Gastroesophageal sphincter (tissue), 4 donors: ENCODE measurements at places on chromosomes 16 and 17.

GRCh38 chr17:65638221-65638975 is 77.0 kb upstream of the AXIN2 start:
- peak; percentile 41 for ATAC-seq

- no peak for ATAC-seq
These were observed 6.3 kb upstream of the KDM8 start for GRCh38 chr16:27197004-27197403.

- no peak for ATAC-seq
These were observed 9.8 kb upstream of the MYO18A start for GRCh38 chr17:29190039-29190438.

- no peak for ATAC-seq
These were observed 40.9 kb downstream of the TK2 start for GRCh38 chr16:66508914-66509496.

DNA sequence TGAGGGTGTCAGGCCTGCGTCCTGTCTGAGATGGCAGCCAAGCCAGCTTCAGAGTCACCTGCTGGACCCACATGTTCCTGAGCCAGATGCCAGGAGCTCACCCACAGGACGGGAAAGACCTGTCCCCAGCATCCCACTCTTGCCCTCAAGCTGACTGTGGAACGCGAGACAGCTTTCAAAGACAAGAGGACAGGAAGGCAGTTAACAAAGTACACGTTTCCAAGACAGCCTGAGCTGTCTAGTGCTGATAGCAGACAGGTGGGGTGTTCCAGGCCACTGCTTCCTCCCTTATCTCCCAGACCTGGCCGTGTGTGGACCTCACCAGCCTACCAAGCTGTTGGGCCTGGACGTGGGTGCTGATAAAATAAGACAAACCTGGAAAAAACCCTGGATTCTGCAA is 13.2 kb downstream of the CMTM3 start:
- no peak for ATAC-seq

DNA sequence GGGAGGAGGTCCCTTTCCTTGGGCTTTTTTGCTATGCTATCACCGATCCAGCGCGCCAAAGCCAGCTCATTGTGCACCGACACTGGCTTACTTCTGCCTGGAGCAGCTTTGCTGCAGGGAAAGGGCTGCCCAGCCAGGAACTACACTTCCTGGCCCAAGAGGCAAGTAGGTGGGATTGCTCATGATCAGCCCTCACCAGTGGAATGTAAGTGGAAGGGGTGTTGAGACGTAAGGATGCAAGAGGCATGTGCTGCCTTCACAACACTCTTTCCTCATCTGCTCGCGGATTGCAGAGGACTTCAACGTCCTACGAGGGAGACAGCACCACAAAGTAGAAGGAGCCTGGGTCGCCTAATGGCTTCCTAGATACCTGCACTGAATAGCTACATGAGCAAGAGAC is 104.3 kb upstream of the FOXF1 start:
- no peak for ATAC-seq

GRCh38 chr16:58536278-58536677 is 21.0 kb downstream of the SETD6 start:
- no peak for ATAC-seq

DNA sequence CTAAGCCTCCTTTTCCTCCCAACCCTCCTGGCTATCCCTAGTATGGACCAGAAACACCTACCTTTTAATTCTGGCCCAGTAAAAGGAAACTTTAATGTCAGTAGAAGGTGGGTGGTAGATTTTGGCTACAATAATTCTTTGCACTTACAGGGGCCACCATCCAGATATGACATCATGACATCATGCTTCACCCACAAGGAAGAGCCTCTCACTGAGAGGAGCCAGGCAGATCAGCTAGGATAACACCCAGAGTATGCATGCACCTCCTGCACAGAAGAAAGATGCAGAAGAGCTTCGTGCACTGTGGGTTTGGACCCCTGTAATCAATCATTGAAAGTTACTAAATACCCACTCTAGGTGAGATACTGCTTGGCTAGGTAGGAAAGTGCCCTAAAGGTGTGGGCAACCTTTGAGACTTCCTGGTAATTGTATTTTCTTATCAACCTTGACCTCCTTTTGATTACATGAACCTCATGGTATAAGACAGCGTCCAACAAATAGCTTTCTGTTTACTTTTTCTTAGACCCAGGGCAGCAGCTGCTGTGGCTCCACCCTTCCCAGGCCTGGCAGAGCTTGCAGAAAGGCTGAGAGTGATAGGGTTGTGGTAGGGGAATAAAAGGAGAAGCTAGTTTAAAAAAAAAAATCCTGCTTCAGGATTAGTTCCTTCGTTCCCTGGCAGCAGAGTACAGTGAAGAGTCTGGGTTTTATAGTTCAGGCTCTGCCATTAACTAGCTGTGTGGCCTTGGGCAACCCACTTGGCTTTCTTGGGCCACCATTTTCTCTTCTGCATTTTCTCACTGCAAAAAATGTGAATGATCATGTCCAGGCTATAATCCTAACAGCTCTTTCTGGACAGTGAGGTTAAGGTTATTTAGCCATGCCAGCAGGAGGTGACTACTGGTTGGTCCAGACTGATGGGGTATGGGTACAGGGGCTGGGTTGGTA is 6.2 kb downstream of the MAP3K14 start:
- no peak for ATAC-seq

GRCh38 chr16:69711115-69711740 is 15.1 kb downstream of the NQO1 start:
- no peak for ATAC-seq

- ATAC-seq: peak; percentile 46
These were observed 276.5 kb downstream of the XYLT1 start for GRCh38 chr16:17194190-17194780.

- no peak for ATAC-seq
These were observed 452.3 kb downstream of the CNTNAP4 start for GRCh38 chr16:76729525-76729924.
